ENCODE measurements at places on chromosomes 5 and 9. TPM values are rescaled to one million over a fixed set of nuclear protein-coding genes. Genes with fewer than 3 reads are reported as not detected.

The RAB3C gene
- total RNA-seq, result not detected

The TAF1L gene
- total RNA-seq, result not detected

The S100Z gene
- not detected for total RNA-seq

The OR13C3 gene
- total RNA-seq, result not detected

The PCDHA9 gene
- under 0.01 TPM for total RNA-seq

The NTRK2 gene
- under 0.01 TPM for total RNA-seq

The SPAAR gene
- 0.20 TPM for total RNA-seq
